ENCODE measurements at places on chromosomes 16 and 17. TPM values are rescaled to one million over a fixed set of nuclear protein-coding genes. Genes with fewer than 3 reads are reported as not detected.

GRCh38 chr16:66502020-66502913, 47.7 kb downstream of the TK2 start:
- H3K4me1 ChIP-seq, result peaks cover 3% of the 10 kb centered on the region
- peak; percentile 79 for DNase-seq
- no peaks in the 10 kb centered on the region for H3K36me3 ChIP-seq
- no peaks in the 10 kb centered on the region for H3K27me3 ChIP-seq

The C16orf46 gene
- 0.38 TPM for polyA plus RNA-seq

- H3K27ac ChIP-seq, result no peak overlapping the region
- H3K4me1 ChIP-seq, result peaks cover 2% of the 10 kb centered on the region
- H3K4me3 ChIP-seq, result no peak overlapping the region
- no peak for DNase-seq
These were observed 120.3 kb downstream of the CHD9 start for GRCh38 chr16:53175118-53175517.

DNA sequence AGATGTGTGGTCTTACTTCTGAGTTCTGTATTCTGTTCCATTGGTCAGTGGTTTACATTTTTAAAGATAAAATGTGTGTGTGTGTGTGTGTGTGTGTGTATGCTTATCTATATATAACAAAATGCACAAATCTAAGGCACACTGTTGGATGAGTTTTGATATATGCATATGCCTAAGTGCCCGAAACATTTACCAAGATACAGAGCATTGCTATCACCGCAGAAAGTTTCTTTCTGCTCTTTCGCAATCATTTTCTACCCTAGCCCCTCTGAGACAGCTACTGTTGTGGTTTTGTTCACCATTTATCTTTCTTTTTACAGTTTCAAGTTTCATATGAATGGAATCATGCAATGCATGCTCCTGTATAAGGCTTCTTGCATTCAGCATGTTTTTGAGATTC, 97.0 kb downstream of the MRTFB start:
- H3K27me3 ChIP-seq, result no peaks in the 10 kb centered on the region
- no peak for DNase-seq
- no peak overlapping the region for H3K27ac ChIP-seq
- H3K4me1 ChIP-seq, result no peaks in the 10 kb centered on the region

- no peaks in the 10 kb centered on the region for H3K4me1 ChIP-seq
- no peaks in the 10 kb centered on the region for H3K27me3 ChIP-seq
- no peak overlapping the region for H3K27ac ChIP-seq
- H3K36me3 ChIP-seq, result no peaks in the 10 kb centered on the region
- no peak for DNase-seq
These were observed 20.4 kb upstream of the ZC3H18 start for GRCh38 chr16:88549671-88550245.

The GDPD1 gene
- not detected for polyA plus RNA-seq

DNA sequence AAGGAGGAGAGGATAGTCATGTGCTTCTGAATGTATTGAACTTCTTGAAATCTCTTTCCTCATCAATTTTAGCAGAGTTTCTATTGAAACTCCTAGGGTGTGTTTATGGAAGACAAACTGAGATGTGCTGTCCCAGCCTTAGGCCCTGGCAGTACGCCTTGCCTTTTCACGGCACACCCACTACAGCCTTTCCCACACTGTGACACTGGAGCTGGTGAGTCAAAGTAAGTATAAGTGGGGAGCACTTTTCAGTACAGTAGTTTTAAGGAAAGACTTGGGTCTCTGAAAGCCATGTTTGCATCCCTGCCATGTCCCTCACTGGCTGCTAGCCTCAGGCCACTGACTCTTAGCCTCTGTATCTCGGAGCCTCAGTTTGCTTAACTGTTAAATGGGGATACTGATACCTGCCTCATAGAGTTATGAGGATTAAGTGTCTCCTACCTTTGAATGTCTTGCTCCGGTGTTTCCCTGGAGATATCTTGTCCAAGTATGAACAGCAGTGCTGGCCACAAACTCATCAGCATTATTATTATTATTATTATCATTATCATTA, 144.7 kb upstream of the CRHR1 start:
- H3K27me3 ChIP-seq, result peaks cover 1% of the 10 kb centered on the region
- DNase-seq, result no peak
- H3K4me1 ChIP-seq, result no peaks in the 10 kb centered on the region
- H3K36me3 ChIP-seq, result no peaks in the 10 kb centered on the region

- no peaks in the 10 kb centered on the region for H3K4me1 ChIP-seq
- no peak overlapping the region for H3K4me3 ChIP-seq
- peaks cover 2% of the 10 kb centered on the region for H3K27me3 ChIP-seq
These were observed 163.0 kb downstream of the PRKCB start for GRCh38 chr16:23998771-23999170.

The NPIPB2 gene
- polyA plus RNA-seq, result 0.88 TPM

The SLC52A1 gene
- 0.88 TPM for polyA plus RNA-seq

DNA sequence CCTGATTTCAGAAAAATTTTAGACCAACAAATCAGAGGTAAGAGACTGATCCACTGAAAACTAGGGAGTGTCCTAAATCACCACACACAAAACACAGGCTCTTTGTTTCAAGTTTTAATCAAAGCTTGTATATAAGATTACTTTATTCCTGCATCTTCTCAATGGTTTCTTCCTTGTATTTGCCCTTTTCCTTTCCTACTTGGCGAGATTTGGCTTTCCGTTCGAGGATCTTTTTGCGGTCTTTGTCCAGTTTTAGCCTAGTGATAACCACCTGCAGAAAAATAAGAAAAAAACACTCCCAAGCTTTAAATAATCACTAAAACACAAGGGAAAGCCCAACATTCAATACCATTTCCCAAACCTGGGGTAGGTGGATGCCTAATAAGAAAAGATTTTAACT, 918 bp upstream of the KRABD2 start:
- H3K4me3 ChIP-seq, result no peak overlapping the region
- H3K4me1 ChIP-seq, result no peaks in the 10 kb centered on the region
- no peaks in the 10 kb centered on the region for H3K27me3 ChIP-seq
- no peaks in the 10 kb centered on the region for H3K36me3 ChIP-seq

The CTRB1 gene
- 5.7 TPM for polyA plus RNA-seq

The ZNF423 gene
- 7.6 TPM for polyA plus RNA-seq

DNA sequence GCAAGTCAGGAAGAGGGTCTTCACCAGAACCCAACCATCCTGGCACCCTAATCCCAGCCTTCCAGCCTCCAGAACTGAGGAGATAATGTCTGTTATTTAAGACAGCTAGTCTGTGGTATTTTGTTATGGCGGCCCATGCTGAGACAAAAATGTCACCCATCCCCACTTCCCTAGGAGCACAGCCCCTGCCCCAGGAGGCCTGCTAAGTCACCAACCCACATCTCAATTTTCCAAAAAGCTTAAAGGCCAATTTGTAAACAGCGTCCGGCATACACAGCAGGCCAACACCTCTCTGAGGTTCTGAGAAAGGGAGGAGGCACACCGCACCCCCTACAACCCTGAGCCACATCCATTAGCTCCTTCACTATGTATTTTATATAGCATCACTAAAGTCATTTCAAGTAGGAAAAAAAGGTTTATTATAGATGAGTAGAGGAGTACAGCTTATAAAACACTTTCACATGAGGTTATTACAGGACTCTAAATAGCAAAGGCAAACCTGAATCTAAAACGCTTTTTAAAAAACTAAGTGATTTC, 6.9 kb downstream of the TMEM170A start:
- H3K27me3 ChIP-seq, result no peaks in the 10 kb centered on the region
- H3K4me1 ChIP-seq, result no peaks in the 10 kb centered on the region
- no peaks in the 10 kb centered on the region for H3K36me3 ChIP-seq
- H3K4me3 ChIP-seq, result no peak overlapping the region
- no peak overlapping the region for H3K27ac ChIP-seq

The TNFAIP1 gene
- polyA plus RNA-seq, result 11.7 TPM

DNA sequence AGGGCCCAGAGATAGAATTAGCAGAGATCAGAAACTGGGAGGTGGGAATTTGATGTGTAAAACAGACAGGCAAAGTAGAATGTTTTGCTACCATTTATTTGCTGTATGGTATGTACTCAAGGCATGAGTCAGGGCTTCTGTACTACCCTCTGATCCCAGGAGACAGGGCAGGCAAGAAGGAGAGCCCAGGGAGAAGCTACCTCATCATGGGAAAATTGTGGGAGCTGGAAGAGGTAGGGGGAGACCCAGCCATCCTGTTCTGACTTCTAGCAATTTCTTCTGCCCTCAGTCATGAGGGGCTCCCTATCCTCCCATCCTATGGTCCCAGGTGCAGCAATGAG, 1.7 kb upstream of the PIGS start:
- no peaks in the 10 kb centered on the region for H3K36me3 ChIP-seq
- no peak overlapping the region for H3K27ac ChIP-seq
- no peaks in the 10 kb centered on the region for H3K4me1 ChIP-seq

GRCh38 chr16:84742641-84743092, 42.9 kb downstream of the USP10 start:
- no peaks in the 10 kb centered on the region for H3K36me3 ChIP-seq
- H3K4me3 ChIP-seq, result no peak overlapping the region
- no peak overlapping the region for H3K27ac ChIP-seq
- H3K4me1 ChIP-seq, result no peaks in the 10 kb centered on the region
- H3K27me3 ChIP-seq, result no peaks in the 10 kb centered on the region

DNA sequence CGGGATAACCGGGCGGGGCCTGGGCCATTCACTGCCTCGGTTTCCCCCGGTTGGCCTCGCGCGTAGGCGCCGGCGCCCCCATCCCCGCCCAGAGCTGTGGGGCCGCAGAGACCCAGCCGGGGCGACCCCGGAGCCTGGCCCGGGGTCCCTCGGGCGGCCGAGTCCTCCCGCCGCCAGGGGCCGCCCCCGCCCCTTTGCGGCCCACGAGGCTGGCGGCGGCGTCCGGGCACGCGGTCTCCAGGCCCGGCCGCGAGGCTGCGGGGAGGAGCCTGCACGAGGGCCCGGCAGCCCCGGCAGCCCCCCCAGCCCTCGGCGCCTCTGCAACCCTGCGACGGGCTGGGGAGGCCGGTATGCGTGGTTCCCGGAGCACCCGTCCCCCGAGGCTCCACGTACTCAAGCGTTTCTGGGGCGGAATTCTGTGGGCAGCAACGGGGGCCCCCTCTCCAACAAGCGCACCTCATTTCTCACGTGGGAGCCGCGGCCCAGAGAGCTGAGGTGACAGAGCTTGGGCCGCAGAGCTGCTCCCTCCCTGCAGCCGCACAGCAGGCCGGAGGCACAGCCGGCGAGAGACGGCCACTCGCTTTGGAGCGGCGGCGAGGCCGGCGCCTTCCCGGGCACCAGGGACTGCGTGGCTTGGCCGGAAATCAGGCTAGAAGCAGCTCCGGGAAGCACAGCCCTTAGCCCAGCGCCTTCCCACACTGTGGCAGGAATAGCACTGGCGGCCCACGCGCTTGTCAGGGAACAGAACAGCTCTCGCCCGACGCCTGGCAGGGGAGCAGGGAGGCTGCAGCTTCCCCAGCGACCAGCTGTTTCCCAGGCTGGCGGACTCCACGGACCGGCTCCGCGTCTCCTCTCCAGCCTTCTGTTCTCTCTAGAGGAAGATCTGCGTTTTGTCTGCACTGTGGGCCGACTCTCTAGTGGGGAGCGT, 867 bp upstream of the LIMD2 start:
- no peak overlapping the region for H3K4me3 ChIP-seq
- peak; percentile 93 for DNase-seq
- no peaks in the 10 kb centered on the region for H3K36me3 ChIP-seq
- H3K27ac ChIP-seq, result peak overlapping the region; percentile 7
- H3K4me1 ChIP-seq, result no peaks in the 10 kb centered on the region

The CTRB2 gene
- 19.0 TPM for polyA plus RNA-seq

GRCh38 chr16:65782611-65783600, 583.6 kb upstream of the CDH5 start:
- peaks cover 8% of the 10 kb centered on the region for H3K4me1 ChIP-seq
- H3K27ac ChIP-seq, result no peak overlapping the region
- DNase-seq, result no peak
- no peak overlapping the region for H3K4me3 ChIP-seq
- no peaks in the 10 kb centered on the region for H3K36me3 ChIP-seq

DNA sequence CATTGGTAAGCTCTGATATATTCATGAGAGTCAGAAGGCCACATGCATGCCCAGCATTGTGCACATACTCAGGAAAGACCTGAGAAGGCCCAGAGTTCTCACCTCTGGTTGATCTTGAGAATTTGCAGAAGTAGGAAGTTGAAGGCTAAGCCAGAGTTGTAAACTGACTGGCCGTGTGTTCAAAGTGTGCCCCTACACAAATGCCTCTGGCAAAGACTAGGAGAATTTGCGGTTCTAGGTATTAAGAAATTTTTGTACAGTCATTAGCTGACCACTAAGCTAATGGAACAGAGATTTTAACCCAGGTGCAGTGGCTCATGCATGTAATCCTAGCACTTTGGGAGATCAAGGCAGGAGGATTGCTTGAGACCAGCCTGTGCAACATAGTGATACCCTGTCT, 25.0 kb downstream of the FBXL20 start:
- no peak overlapping the region for H3K27ac ChIP-seq
- H3K36me3 ChIP-seq, result no peaks in the 10 kb centered on the region
- H3K4me1 ChIP-seq, result no peaks in the 10 kb centered on the region
- H3K4me3 ChIP-seq, result no peak overlapping the region
- H3K27me3 ChIP-seq, result no peaks in the 10 kb centered on the region

The KRT14 gene
- polyA plus RNA-seq, result 46.7 TPM

The CLDN9 gene
- not detected for polyA plus RNA-seq

DNA sequence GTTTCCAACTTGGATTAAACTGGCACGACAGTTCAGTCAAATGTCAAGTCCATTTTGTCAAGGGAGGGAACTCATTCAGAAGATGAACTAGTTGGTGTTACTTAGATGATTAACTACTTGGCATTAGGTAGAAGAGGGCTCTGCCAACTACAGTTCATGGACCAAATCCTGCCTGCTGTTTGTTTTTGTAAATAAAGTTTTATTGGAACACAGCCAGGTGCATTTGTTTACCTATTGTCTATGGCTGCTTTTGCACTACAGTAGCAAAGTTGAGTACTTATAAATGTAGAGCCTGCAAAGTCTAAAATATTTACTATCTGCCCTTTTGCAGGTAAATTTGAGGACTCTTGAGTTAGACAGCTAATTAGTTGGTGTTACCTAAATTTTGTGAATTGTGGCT, 410.0 kb downstream of the MAF start:
- H3K27me3 ChIP-seq, result no peaks in the 10 kb centered on the region
- H3K36me3 ChIP-seq, result no peaks in the 10 kb centered on the region
- no peaks in the 10 kb centered on the region for H3K4me1 ChIP-seq

DNA sequence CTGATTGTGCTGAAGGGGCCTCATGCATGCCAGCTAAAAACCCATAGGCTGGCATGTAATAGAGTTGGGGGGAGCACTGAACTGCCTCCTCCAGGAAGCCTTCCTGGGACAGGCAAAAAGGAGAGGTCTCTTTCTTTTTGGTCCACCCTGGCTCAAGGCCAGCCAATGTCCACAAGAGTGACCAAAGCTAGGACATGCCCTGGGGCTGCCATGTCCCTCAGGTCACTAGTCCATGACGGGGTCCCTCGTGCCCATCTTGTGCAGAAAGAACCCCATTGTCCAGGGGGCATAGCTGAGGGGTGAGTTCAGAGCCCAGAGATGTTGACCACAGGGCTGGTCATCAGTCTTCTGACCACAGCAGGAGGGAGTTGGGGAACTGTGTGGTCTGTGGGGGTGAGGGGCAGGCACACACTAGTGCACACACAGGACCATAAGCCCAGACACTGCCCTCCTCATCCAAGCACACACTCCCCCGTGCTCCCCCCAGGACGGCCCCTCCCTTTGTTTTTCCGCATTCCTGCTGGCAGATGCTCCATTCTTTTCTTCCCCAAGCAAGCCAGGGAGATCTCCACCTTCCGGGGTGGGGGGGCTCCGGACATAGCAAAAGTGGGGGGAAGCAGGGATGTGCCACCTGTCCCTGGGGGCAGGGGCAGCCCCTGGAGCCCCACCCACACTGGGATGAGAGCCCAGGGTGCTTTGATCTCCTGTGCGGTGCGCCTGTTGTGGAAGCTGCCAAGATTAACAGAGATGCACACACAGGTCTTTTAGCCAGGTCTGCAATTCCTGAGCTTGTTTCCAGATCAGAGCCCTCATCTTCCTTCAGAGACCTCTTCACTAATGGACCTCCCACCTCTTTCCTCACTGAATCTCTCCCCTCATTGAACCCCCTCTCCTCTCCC, 25.2 kb upstream of the PHB1 start:
- no peaks in the 10 kb centered on the region for H3K27me3 ChIP-seq
- no peak overlapping the region for H3K27ac ChIP-seq
- H3K4me3 ChIP-seq, result no peak overlapping the region
- H3K4me1 ChIP-seq, result no peaks in the 10 kb centered on the region
- DNase-seq, result no peak

All from aorta (tissue), 5 donors.